ENCODE measurements at places on chromosomes 12 and 14.

DNA sequence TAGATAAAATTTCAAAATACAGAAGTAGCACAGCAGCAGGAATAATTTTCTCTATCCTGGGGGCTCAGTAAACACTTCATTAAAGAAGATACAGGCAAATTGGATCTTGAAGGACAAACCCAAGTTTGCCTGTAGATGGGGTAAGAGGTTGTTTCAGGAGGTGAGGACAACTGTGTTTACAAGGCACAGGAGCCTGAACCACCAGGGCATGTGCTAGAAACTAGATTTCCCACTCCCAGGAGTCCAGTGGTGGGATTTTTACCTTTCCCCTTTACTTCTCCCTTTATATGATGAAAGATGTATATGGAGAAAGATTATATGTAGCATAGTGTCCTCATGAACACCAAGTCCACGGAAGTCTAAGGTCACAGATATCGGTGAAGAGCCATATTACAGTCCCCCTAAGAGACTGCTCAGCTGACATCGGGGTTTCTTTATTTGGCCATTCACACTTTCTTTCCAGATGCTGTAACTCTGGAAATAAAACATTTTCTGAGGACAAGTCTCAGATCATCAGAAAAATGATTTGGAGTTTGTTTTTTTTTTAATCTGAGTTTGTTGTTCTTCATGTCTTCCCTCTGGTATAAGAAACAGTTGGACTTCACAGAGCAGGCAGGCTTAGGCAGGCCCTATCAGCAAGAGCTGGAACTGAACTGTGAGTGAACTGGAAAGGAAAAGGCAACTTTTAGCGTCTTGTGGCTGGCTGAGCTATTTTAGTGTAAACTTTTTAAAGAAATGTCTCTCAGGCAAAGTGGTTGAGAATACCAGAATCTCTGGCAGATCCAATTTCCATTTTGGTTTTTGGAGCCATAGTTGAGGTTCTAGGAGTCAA lies 8.0 kb upstream of the EVL start:
- no peak for DNase-seq

- DNase-seq, result no peak
These were observed 715 bp downstream of the KLRC4 start for GRCh38 chr12:10408842-10409241.

DNA sequence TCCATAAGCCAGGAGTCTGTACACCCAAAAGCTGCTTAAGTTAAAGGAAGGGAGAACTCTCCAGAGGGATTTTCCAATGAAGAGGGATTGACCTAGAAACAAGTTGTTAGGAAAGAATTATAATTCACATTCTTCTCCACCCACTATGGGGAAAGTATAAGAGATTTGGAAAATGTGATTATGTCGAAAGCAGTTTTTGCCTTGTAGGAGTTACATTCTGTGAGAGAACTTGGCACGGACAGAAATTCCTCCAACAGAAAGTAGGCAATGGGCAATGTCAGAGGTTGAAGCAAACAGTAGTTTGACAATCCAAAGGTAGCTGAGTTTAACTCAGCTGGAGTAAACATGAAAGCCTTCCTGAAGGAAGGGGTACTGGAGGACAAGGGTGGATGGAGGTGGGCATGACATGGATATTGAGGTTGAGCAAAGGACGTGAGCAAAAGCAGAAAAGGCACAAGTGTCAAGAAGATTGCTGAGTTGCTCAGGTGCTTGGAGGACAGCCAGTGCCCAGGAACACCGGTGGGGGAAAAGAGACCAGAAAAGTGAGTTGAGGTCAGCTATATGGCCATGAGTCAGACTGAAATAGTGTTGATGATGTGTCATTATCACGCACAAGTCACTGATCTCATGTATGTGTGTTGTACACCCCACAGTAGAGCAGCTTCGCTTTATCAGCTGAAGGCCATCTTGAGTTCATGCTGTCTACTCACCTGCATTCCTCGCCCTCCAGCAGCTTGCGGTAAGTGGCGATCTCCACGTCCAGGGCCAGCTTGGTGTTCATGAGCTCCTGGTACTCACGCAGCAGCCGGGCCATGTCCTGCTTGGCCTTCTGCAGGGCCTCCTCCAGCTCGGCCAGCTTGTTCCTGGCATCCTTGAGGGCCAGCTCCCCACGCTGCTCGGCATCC lies 4.0 kb downstream of the KRT5 start:
- no peak for DNase-seq

GRCh38 chr12:79689477-79690141 lies 1.2 kb downstream of the PAWR start:
- no peak for DNase-seq

GRCh38 chr12:60689137-60689536 lies 1093.3 kb downstream of the SLC16A7 start:
- DNase-seq, result no peak

GRCh38 chr14:60116181-60116580 lies 24.5 kb downstream of the PCNX4 start:
- DNase-seq, result no peak

- no peak for DNase-seq
These were observed 14.3 kb downstream of the FAM181A start for GRCh38 chr14:93941293-93941910.

DNA sequence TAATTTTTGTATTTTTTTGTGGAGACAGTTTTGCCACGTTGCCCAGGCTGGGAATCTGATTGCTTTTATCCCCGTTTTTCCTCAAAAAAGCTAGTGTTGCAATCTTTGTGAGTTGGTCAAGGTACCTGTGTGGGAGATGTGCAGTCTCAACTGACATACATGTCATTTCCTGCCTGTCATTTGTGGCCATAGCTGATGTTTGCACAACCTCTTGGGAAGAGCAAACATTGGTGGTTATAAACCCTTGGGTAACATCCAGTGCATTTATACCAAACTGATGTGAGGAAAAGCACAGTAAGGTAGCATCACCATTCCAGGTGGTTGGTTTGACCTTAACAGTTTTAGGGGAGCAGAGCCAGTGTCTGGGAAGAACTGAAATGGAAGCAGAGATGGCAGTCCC lies 54.7 kb downstream of the ATG14 start:
- DNase-seq, result no peak

DNA sequence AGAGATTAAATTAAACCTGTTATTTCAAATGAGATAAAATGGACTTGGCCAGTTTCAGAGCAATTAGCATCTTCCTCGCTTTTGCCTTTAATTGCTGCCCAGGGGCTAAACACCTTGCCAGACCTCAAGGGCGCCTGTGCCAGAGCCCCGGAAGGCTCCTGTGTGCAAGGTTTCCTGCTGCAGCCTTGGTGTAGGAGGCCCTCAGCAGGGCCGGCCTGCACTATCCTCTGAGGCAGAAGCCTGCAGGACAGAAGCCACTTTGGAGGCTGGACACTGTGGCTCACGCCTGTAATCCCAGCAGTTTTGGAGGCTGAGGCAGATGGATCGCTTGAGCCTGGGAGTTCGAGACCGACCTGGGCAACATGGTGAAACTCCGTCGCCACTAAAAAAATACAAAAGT lies 150.4 kb downstream of the CALM1 start:
- no peak for DNase-seq

DNA sequence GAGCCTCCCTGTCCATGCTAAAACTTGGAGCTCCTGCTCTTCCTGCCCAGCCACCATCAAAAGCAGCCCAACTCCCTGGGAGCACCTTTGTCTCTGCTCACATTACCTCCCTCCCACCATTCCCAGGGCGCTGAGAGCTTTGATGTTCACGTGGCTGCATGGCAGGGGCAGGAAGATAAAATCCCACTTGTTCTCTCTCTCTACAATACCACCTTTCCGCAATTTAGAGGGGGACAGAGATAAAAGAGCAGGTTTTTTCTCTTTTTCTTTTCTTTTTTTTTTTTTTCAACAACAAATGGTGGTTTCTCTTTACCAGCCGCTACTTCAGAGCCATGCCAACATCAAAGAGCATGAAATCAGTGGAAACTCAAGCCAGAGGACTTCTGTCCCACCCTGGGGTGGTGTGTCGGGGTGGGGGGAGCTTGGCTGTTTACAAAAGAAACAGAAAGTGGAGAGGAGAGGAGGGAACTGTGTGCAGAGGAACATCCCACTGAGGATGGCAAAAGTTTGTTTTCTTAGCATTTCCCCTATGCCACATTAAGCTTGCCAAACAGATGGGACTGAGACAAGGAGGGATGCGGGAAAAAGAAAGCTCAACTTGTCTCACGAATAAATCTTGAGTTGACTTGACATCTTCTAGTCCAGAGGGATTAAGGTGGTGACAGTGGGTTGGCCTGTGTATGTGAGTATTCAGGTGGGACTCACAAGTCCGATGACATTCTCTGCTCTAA lies 103.7 kb upstream of the NUDT4 start:
- no peak for DNase-seq

- DNase-seq, result no peak
These were observed 113.8 kb upstream of the G2E3 start for GRCh38 chr14:30445011-30445793.

GRCh38 chr14:64968651-64969050 lies 3.5 kb downstream of the RAB15 start:
- DNase-seq, result no peak

- no peak for DNase-seq
These were observed 230.5 kb downstream of the ATP23 start for GRCh38 chr12:58171914-58172313.

- DNase-seq, result no peak
These were observed 260.8 kb downstream of the KTN1 start for GRCh38 chr14:55840821-55841220.

DNA sequence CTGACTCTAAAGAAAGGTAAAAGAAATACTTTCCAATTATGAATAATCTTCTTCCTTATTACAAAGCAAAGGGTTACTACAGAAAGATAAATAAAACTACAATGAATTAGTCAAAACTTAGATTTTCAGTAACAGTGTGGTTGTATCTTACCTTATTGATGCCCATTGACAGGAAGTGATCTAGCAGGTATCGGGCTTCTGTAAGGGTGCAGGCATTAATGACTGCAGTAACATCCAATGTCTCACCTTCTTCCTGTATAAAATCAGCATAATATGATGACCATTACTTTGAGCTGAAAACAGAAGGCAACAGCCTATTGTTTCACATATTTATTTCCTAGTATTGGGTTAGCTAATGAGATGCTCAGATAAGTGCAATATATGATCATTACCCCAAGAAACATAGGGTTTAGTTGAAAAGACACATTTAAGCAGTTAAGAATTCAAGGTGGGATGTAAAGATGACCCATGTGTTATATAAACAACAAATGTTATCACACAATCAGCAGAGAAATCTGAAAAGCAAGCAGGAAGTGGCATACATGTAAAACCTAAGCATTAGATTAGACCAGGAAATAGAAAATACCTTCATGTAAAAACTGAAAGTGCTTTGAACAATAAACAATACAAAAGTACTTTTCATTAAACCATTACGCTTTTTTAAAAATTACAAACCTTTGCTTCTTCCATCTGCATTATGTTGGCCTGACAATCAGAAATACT lies 111.2 kb downstream of the KIF21A start:
- DNase-seq, result no peak

GRCh38 chr14:56731187-56731586 lies 79.1 kb downstream of the OTX2 start:
- no peak for DNase-seq

DNA sequence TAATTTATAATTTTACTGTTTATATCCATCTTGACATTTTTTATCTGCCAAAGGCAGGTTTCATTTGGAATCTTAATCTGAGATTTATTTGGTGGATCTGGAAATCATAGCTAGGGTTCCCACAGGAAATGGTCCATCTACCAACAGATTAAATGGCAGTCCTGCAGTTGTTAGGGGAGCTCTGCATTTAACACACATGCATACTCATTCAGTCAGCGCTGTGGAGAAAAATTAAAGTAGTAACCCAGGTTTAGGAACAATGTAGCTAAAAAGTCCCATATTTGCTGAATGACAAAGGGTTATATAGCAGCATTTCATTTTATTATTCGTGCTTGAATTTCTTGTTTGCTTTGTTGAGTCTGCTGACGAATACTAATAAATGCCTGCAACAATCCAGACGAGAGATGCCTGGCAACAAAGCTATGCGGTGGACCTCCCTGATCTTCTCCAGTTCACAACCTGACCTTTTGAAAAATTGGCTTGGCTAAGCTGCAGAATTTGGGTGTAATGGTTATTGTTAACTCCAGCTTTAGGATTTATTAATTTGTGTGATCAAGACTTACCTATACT lies 59.8 kb downstream of the MIPOL1 start:
- no peak for DNase-seq

- DNase-seq, result no peak
These were observed 161.7 kb downstream of the CAND1 start for GRCh38 chr12:67430708-67431335.

DNA sequence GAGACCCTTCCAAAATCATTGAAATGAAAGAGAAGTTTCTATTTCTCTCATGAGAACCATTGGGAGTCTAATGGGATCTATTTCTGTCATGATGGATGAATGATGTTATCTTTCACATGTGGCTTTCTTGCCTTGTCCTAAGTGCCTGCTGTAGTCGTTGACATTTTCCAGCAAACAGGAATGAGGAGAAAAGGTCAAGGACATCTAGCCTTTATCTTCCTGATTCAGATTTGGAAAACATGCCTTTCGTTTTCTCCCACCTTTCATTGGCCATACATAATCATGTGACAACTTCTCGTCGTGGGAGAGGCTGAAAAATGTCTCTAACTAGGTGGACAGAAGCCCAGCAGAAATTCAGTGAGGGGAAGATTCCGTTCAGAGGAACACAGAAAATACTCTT lies 94.5 kb downstream of the PCNX1 start:
- DNase-seq, result no peak

- DNase-seq, result no peak
These were observed 65.8 kb downstream of the KCNK10 start for GRCh38 chr14:88256997-88257950.

Measured in NCI-H1048 (cell line).